ENCODE measurements at places on chromosomes 1 and 21. TPM values are rescaled to one million over a fixed set of nuclear protein-coding genes. Genes with fewer than 3 reads are reported as not detected.

DNA sequence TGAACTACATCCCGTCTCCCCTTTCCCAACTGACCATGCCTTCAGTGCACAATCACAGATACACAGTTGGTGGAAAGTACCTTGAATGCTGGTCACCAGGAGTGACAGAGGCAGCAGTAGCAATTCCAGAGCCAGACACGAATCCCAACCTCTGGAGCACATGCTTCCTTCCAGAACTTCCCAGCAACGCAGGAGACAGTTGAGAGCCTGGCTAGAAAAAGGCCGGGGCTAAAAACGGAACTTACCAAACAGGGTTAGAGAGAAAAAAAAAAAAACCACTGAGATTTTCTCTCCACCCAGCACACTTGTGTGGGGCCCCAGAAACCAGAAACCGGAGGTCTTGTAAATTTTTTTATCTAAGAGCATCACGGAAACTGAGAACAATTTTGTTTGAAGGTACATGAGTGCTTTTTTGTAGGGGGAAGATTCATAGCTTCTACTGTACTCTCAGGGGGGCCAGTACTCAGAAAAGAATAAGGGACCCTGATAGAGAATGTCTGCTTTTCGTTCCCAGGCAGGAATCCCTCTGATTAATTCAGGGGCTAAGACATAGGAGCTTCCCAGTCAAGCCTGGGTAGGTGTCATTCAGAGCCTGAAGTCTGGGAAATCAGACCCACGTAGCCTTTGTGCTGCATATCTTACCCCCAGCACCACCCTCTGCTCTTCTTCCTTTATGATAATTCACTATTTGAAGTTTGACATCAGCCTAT lies at the start of gene CD48:
Gene CD48 (minus strand): TSS at position 221 of the 710 bp plus-strand sequence. CDS start 59 bp downstream, at position 162.
- no peak for DNase-seq

GRCh38 chr1:70836456-70836855 lies 211.2 kb downstream of the PTGER3 start:
- no peak for DNase-seq

DNA sequence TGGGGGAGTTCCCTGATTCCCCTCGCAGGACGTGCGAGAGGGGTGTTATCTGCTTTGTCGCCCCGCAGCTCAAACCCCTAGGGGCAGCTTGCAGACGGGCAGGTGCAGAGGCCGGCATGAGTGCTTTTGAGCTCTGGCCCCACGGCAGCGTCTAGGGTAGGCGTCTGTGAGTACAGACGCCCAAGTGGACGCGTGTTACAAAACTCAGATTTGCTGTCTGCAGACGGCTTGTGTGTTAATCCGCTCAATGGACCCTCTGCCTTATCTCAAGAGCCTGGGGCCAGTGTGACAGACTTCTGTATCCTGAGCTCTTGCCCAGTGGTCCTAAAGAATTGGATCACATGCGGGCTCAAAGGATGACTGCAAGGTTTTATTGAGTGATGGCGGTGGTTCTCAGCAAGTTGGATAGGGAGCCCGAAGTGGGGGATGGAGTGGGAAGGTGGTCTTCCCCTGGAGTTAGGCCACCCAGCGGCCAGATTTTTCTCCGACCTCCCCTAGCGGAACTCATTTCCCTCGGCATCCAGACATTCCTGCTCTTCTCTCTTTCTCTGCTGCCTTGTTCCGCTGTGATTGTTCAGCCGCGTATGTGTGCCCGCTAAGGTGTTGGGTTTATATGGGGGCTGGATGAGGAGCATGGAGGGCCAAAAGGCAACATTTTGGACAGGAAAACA lies 9.4 kb downstream of the CFHR4 start:
- no peak for DNase-seq

- no peak for DNase-seq
These were observed 4.2 kb upstream of the ZNF496 start for GRCh38 chr1:247335882-247336281.

Gene AVPR1B
- not detected for total RNA-seq

DNA sequence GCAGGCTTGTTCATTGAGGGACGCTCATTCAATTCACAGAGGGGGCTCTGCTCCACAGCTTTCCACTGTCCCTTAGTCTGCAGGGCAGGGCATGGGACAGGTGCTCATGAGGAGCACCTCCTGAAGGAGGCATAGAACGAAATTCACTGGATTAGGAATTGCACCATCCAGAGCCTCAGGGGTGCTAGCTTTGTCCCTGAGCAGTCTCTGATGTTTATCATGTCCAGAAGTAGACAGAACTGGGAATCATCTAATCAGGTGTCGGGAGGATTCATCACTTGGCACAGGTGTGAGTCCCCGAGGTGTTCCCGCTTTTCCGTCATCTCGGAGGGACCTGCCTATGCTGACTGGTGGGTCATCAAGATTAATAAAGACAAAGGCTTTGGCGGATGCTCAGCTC lies 321.4 kb downstream of the AJAP1 start:
- DNase-seq: no peak

DNA sequence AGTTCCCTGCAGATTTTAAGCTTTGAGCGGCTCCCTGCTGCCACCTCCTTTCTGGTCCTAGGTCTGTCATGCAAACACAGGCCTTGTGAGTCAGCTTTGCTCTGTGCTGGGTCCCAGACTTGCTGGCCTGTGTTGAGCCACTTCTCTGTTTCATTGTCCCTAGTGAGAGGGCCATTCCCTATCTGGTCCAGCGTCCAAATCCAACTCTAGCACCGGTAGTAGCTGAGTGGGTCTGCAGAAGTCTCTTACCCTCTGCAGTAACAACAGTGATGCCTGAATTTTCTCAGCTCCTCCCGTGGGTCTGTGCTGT lies 5.8 kb downstream of the TTC22 start:
- DNase-seq: no peak

Gene MYOM3
- total RNA-seq: 0.75 TPM

DNA sequence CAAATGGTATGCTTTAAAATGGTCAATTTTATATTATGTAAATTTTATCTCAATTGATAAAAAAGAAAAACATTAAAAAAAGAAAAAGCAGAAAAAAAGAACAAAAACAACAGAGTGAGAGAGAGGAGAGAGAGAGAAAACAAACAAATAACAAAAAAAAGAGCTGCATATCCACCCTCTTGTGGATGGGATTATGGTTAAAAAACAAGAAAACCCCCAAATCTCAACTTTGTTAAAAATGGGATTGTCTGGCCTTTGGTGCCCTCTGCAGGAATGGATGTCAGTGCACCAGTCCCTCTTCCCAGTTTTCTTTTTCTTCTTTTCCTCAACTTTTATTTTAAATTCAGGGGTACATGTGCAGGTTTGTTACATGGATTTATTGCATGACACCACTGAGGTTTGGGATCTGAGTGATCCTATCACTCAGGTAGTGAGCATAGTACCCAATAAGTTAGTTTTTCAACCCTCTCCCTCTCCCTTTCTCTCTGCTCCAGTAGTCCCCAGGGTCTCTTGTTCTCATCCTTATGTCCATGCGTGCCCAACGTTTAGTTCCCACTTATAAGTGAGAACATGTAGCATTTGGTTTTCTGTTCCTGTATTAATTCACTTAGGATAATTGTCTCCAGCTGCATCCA lies 28.1 kb downstream of the RNF187 start:
- DNase-seq: no peak

- DNase-seq: no peak
These were observed 210.7 kb upstream of the EDN2 start for GRCh38 chr1:41695118-41695745.

Gene ADORA3
- total RNA-seq: 5.2 TPM

DNA sequence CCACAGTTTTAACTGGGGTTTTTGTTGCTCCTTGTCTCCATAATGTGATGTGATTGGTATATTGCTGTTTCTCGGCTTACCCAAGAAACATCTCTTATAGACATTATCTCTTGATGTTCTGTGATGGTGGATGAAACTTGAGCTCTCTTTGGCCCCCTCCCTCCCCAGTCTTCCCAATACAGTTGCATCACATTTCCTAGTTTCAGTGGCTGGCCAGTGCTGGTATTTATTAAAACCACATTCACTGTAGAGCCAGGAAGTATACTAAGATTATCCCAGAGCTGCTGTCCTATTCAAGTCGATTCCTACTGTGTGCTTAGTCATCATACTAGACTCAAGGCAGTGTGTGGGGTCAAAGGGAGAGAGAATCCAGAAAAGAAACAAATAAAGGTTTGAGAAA lies 244.4 kb downstream of the KAZN start:
- DNase-seq: no peak

- no peak for DNase-seq
These were observed 6.8 kb downstream of the BACH1 start for GRCh38 chr21:29305561-29305960.

DNA sequence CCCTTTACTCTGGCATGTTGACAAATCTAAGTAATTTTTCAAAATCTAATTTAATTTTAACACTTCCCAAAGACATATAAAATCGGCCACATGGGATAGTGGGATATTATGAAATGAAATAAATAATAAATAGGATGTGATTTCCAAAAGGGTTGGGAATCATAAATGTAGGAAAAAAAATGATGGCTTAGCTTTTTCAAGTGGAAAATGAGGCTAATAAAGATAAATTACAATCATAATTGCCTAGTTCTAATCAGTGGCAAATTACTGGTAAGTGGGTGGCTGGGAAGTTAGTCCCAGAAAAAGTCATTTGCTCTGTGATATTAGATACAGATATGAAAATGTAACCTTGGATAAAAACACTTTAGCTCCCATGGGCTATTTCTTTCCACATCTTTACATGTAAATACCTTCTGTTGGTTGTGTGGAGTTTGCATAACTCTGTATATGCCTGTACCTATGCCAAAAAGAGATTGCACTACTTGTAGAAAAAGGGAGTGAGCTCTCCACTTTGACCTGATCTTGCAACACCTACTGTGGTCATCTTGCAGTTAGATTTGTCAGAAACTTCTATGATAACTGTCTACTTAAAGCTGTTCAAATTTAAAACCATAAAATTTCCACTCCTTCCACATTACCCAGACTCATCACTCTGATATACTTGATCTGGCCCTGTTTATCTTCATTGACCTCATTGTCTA lies 284.6 kb upstream of the KAZN start:
- no peak for DNase-seq

DNA sequence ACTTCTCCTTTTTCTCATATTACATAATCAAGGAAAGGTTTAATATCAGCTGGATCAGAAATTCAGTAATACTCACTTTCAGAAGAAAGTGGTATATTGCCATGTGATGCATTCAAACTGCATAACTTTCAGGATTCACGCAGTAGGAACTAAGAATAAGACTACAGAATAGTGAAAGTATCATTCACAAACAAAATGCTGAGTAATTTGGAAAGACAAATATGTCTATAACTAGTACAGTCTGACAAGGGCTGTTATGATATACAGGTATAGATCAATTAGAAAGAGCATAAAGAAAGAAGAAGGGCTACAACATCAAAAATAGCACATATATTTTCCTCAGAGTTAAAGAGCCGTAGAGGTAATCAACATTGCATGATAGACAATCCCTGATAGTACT lies 871.5 kb upstream of the TMPRSS15 start:
- no peak for DNase-seq

Gene RPTN
- 0.09 TPM for total RNA-seq

Gene SPRR1A
- 446 TPM for total RNA-seq

Gene NCAM2
- not detected for total RNA-seq

GRCh38 chr21:42038826-42039425 lies 28.8 kb upstream of the ZBTB21 start:
- no peak for DNase-seq

DNA sequence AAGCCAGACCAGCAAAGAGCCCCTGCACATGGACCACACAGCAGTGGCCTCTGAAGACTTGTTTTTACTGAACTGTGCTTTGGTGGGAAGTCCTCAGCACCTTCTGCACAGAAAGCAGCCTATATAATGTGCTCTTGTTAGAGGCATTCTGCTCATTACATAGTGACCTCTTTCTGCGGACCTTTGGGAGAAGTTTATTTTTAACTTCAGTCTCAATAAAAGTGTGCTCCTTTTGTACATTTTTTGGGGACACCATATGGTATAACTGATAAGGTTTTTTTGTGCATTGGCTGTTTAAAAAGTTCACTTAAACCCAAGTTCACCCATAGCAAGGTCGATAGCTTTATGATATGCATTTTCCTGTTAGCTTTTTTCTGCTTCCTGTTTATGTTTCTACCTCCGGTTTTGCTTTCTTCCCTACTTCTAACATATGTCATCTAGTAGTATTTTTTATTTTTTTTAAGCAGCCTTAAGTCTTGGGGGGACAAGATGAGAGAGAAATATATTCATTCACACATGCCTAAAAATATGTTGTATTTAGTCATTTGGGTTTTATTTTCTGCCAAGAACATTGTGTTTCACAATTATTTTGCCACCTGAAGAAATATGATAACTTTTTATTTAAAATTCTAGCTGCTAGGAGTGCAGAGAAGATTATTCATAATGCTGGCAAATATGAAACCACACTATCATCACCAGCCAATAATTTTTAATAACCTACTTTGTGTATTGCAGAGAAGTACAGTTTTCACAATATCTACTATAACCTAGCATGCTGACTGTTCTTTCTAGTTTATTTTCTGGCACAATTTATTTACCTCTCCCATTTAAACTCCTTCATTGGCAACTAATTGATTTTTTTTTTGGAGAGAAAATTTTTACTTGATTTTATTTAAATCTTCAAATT lies 22.9 kb upstream of the SLC19A2 start:
- no peak for DNase-seq

DNA sequence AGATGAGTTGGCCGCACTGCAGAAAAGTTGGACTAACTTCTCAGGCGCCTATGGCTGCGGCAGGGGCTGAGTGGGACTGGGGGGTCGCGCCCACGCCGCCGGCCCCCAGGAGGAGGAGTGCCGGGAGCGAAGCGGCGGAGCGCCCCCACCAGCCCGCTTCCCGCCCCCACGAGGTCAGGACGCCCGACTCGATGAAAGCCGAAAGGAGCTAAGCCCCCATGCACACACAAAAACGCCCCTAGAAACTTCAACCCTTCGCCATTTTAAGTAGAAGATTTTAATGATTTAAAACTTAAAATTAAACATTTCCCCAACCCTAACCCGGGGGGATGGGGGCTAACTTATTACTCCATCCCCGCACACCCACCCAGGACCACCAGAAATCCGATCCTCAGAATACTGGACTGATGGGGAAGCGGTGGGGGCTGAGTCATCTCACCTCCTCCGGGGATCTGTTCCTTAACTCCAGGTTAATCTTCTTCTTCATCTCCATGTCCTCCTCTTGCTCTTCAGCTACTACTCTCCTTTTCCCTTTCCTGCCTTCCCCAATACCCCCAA lies 539 bp downstream of the ANP32E start:
- no peak for DNase-seq

DNA sequence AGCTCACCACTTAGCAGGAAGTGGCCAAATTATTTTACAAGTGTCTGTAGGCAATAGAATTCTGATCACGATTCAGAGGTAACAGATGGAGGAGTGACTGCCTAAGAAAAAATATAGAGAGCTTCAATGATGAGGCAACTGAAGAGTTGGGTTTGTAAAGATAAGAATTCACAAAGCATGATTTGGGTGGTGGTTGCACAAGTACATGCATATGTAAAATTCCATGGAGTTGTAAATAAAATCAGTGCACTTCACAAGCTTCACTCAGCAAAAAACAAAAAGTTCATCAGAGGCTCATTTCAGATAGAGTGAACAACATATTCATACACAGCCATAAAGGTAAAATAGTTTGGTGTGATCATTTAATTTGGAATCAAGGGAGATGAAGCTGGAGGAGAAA lies 10.9 kb downstream of the ANP32E start:
- DNase-seq: no peak

- DNase-seq: no peak
These were observed 73.0 kb upstream of the LAPTM5 start for GRCh38 chr1:30830537-30830936.

GRCh38 chr1:156673387-156674121 lies 3.7 kb downstream of the NES start:
- no peak for DNase-seq

Gene ABCA4
- 0.18 TPM for total RNA-seq

Data from esophagus squamous epithelium (tissue), 5 donors.